Activated CD4-positive, alpha-beta T cell treated with anti-CD3 and anti-CD28 coated beads, Interleukin-2, amount 50 U/mL, for 48 hours (primary cell): ENCODE measurements at places on chromosomes 5 and 9.

- no peak for DNase-seq
These were observed 10.6 kb upstream of the ASPN start for GRCh38 chr9:92492781-92493401.

- no peak for DNase-seq
These were observed 3.9 kb downstream of the IL9 start for GRCh38 chr5:135891791-135892190.

DNA sequence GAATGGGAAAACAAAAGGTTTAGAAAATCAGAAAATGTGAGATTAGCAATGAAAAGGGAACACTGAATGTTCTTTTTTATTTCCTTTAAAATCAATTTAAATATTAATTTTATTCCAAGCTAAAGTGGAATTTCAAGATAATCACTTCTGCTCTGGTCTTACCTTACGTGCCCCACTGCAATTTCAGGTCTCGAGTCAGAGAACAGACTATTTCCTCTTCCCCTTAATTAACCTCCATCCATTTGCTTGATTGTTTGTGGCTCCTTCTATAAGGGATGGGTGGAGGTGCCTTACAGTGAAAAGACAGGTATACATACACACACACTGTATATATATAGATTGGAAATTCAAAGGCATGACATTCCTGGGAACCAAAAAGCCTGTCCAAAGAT, 137.1 kb downstream of the SUSD1 start:
- DNase-seq = no peak

DNA sequence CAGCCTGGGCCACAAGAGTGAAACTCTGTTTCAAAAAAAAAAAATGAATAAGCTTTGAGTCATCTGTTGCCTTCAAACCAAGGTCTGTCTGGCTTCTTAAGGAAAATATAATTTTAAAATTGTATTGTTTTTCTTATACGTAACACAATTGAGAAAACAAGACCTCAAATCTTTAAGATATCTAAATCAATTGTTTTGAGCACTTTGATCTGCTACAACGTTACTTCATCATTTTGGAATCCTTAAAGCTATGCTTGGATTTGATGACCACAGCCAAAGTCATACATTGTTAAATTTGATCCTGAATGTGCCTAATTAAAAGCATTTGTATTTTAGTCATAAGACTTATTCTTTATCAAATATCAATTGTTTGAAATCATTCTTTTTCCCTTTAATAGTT, 37.7 kb upstream of the VCAN start:
- DNase-seq = no peak

- DNase-seq = no peak
These were observed 10.4 kb downstream of the NHP2 start for GRCh38 chr5:178143246-178143645.

DNA sequence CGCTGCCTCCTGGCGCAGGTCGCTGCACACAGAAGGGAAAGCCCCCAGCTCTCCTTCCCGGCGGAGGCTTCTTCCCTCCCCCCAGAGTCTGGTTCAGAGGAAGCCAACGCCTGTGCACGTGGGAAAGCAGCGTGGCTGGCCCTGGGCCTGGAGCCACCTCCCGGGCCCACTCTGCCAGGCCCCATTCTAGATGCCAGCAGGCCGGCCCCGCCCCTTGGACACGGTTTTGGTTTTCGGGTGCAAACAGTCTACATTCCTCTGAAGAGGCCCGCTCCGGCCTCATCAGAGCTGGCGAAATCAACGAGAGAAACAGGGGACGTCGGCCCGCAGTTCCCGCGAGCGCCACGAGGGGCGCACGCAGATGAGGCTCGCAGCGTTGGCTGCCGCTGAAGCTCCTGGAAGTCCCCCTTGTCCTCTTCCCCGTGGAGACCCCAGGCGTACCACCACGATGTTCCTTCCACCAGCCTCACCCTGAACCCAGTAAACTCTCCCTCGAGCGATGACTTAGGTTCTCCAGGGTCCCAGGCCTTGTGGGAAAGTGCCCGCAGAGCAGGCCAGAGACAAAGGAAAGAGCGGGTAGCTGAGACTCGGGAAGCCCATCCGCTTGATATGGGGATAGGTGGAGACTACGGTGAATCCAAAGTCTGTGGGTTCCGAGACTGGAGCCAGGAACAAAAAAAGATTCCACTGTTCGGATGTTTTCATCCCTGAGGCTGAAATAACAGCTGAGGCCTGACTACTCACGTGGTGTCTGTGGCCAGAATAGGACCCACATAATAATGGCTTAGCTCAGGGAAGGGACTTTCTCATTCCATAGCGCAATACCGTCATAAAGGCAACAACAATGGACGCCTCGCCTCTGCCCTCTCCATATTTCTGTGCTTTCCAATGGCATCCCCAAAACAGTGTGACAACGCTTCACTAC, 64.2 kb downstream of the KLF4 start:
- peak; percentile 56 for DNase-seq

DNA sequence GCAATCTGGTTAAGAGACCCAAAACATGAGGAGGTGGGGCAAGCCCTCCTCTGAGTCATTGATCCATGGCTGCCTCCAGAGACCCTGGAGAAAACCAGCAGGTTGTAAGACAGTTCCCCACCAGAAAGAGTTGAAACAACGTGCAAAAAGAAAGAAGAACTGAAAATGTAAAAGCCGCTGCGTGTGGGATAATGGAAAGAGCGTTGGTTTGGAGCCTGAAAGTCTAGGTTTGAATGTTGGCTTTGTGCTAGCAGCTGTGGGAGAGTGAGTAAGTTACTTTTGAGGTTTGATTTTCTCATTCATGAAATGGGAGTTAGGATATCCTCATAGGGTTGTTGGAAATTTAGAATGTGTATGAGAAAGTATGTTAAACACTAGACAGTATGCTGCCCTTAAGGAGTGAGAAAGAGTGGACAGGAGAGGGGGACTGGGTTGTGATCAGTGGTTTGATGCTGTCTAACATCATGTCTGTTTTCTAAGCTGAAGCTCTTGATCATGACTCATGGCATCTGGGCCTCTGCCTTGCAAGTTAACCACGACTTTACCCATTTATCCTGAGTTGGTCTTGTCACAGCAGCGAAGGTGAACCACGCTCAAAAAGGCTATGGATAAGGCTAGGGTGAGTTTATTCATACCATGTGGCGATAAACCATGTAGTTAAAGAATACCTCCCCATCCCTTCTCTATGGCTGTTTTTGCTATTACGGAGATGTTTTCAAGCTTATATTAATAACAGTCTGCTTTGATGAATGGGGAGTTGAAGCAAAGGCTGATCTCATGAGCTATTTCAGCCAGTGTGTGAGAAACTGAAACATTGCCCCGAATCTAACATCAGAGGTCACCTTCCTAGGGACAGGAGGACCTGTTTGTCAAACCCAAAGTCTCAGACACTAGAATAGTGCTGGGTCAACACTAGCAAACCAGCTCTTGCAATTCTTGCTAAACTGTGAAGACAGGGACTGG, 41.3 kb downstream of the ZNF366 start:
- peak; percentile 13 for DNase-seq

GRCh38 chr5:86979811-86980411, 287.8 kb upstream of the RASA1 start:
- no peak for DNase-seq

DNA sequence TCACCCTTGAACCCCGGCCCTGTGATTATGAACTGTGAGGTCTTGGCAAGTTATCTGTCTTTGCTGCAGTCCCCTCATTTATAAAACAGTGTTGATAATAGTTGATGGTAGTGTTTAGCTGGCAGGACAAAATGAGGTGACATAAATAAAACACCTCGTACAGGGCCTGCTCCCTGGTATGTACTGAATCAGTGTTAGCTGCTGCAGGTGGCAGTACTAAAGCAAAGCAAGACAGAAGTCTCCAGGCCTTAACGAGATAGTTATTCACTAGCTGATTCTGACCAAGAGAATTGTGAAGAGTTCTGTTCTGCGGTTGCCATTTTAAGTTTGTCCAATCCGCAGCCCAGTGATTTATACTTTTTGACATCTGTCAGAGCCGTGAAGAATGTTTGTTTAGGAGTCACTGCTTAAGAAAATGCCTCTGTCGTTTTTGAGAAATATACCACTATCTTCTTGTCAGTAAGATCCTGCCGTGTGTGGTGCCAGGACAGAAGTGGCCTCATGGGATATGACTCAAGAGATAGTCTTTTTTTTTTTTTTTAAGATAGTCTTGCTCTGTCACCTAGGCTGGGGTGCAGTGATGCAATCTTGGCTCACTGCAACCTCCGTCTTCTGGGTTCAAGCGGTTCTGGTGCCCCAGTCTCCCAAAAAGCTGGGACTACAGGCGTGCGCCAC, 75.9 kb downstream of the KDM4C start:
- DNase-seq = no peak

- no peak for DNase-seq
These were observed 22.4 kb upstream of the ATG10 start for GRCh38 chr5:81949462-81949861.

DNA sequence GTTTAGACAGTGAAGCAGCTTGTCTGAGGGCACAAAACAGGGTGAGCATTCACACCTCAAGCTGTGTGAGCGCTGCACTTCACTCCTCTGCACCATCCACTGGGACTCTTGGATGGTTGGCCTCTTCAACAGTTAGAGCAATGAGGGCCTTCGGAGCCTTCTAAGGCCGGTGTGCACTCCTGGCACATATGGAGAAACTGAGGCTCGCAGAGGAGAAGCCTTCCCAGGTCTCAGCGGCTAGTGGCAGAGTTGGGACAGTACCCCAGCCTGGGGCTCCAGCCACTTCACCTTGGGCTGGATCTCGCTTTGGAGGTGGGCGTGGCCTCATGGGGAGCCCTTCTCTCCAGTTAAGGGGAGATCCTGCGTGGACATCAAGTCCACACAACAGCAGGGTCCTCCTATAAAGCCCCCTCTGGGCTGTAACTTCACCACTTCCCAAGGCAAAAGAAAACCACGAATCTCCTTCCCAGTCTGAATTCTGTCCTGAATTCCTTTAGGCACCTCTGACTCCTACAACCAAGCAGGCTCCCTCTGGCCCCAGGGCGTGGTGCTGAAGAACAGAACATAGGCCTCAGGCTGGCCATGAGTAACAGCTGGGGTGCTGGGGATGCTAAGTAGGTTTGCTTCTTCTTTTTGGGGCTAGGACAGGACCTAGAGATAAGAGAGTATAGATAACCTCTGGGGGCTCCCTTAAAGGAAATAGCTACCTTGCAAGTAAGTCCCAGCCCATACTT, 30.5 kb upstream of the CSF1R start:
- DNase-seq = no peak

GRCh38 chr5:61010467-61011454, 65.8 kb downstream of the NDUFAF2 start:
- no peak for DNase-seq

- no peak for DNase-seq
These were observed 753.2 kb downstream of the TLR4 start for GRCh38 chr9:118457171-118458000.

GRCh38 chr5:155884041-155884440, 442.9 kb upstream of the SGCD start:
- DNase-seq = no peak

DNA sequence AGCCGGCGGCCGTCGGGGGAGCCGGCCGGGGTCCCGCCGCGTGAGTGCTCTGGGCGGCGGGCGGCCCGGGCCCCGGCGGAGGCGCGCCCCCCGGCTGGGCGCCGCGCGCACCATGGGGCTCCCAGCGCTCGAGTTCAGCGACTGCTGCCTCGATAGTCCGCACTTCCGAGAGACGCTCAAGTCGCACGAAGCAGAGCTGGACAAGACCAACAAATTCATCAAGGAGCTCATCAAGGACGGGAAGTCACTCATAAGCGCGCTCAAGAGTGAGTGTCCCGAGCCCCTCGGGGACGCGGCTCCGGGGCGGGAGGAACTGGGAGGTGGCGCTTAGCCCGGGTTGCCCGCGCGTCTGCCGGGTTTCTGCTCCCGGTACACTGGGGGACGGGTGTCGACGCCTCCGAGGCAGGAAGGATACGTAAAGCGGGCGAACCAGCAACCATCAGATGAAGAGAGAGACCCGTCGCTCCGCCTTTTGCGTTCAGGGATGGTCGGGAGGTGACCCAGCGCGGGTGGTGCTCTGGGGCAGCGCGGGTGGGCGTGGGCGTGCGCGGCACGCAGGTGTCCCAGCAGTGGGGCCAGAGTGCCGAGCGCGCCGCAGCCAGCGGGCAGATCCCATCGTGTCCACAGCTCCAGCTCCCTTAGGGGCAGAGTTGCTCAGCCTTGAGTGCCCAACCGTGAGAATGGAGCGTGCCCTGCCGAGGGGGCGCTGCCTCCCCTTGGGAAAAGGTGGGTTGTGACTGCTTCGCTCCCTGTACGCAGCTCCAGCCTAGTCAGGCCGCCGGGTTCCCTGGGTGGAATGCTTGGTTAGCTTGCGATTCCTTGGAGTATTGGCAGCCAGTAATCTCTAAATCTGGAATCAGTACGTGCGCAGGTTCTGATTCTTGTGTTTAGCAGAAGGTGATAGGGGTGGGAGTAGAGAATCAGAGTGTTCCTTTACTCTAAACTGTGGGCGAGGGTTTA, 753 bp downstream of the ARHGAP26 start:
- peak; percentile 60 for DNase-seq

DNA sequence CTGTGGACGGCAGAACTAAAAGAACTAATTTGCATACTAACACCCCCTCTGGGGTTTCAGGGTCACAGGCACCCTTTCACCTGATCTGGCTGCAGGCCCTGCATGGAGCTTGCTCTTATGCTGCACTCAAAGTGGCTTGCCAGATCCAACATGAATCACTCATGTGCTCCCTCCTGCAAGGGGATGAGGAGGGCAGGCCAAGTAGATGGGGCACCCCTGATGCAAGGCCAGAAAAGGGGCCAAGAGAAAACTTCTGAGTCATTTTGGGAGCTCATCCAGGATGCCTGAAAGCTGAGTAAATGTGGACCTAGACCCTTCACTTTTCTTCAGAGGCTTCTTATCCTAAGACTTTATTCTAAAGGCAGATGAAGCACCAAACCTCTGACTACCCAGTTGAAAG, 558.5 kb upstream of the PTGER4 start:
- no peak for DNase-seq

DNA sequence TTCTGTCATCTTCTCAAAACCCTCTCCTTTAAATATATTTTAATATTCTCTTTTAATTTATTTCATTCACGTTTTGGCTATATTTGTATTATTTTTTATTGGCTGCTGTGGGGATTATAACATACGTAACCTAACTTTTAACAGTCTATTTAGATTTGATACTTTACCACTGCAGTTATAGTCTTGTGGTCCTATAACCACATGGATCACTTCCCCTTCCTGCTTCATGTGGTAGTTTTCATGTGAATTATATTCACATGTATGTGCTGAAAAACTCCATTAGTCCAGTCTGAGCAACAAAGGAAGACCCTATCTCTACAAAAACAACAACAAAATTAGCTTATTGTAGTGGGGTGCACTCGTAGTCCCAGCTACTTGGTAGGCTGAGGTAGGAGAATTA, 34.3 kb downstream of the CENPP start:
- DNase-seq = no peak
